ENCODE measurements at places on chromosomes 2 and 18. TPM values are rescaled to one million over a fixed set of nuclear protein-coding genes. Genes with fewer than 3 reads are reported as not detected.

DNA sequence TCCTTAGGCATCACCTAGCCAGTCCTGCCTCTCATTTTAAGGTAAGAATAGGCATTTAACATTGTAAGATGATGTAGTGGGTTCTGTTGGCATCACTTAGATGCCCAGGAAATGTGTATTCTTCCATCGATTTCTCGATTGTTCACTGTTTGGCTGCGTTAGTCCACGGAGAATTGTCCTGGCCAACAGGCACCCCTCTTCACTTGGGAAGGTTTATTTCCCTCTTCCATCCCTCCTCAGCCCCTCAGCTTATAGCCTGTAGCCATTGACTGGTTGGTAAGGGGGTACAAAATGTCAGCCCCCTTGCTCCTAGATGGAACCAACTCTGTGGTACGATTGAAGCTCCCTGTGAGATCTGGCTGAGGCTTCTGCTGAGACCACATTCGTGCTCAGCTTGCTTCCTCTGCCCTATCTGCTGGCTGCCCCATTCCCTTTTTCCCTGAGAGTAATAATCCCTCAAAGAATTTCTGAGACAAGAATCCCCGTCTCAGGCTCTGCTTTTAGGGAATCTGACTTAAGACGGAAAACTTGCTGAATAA, 43.4 kb downstream of the PLEKHA3 start:
- H3K36me3 ChIP-seq = peaks cover 31% of the 10 kb centered on the region
- no peak for DNase-seq
- H3K4me1 ChIP-seq = no peaks in the 10 kb centered on the region
- no peaks in the 10 kb centered on the region for H3K27me3 ChIP-seq

DNA sequence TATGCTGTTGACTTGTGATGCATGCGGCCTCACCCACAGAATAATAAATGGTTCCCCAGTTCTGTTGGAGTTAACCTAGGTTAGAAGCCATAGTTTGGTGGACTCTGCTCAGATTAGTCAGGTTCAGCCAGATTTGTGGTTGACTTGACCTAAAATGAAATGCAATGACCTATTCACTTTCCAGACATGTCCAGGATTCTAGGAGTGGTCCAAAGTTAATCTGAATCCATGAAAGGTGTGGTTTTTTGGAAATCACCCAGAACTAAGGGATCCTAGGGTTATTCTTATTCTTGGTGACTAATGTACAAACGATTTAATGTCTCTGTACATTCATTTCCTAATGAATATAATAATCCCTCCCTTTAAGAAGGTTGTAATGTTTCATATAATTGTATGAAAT, 88.9 kb upstream of the RBBP8 start:
- H3K4me3 ChIP-seq = no peak overlapping the region
- H3K27me3 ChIP-seq = no peaks in the 10 kb centered on the region
- no peaks in the 10 kb centered on the region for H3K36me3 ChIP-seq
- no peak for DNase-seq

DNA sequence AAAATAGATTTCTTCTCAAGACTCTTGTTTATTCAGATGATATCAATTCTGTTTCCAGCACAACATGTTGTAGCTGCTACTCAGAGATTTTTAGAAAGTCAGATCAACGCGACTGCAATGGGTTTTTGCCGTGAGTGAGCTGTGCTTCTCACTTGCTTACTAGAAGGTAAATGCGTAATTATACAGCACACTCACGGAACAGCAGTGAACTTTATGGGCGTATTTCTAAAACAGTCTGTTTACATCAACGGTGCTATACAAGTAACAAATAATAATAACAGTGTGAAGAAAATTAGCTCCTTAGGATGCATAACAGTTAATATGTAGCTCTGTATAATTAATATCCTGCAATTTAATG, 533.6 kb downstream of the RNF144A start:
- H3K36me3 ChIP-seq = no peaks in the 10 kb centered on the region
- DNase-seq = no peak
- H3K27ac ChIP-seq = no peak overlapping the region
- H3K27me3 ChIP-seq = no peaks in the 10 kb centered on the region
- peaks cover 4% of the 10 kb centered on the region for H3K4me1 ChIP-seq

DNA sequence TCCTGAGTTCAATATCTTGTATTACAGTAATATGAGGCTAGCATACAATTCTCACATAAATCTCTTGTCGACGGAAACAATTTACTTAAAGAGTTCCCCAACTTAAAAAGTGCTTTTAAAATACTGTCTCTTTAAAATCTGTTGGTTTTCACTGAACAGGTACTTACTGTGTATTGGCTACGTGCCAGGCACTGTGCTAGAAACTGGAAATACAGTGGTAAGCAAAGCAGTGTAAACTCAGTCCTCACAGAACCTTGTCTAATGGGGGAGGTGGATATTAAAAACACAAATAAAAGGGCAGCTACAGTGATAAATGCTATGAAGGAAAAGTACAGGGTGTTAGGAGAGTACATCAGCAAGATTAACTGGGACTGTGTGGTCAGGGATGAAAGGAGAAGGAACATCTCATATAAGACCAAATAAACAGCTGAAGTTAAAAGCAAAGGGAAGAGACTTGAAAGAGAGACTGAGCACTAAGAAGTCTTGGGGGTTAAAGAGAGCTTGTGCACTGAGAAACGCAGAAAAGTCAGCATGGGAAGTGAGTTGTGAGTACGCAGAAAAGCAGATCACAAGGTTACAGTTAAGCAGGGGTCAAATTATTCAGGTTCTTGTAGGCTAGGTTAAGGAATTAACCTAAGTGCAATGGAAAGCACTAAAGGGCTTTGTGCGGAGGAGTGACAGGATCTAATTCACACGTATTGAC, 52.5 kb downstream of the USP40 start:
- DNase-seq = no peak
- no peak overlapping the region for H3K4me3 ChIP-seq
- H3K4me1 ChIP-seq = no peaks in the 10 kb centered on the region
- H3K36me3 ChIP-seq = no peaks in the 10 kb centered on the region
- no peaks in the 10 kb centered on the region for H3K27me3 ChIP-seq

- H3K4me1 ChIP-seq = no peaks in the 10 kb centered on the region
- H3K27ac ChIP-seq = no peak overlapping the region
- no peak overlapping the region for H3K4me3 ChIP-seq
Observed at GRCh38 chr2:137828624-137829023, 135.6 kb upstream of the HNMT start.

DNA sequence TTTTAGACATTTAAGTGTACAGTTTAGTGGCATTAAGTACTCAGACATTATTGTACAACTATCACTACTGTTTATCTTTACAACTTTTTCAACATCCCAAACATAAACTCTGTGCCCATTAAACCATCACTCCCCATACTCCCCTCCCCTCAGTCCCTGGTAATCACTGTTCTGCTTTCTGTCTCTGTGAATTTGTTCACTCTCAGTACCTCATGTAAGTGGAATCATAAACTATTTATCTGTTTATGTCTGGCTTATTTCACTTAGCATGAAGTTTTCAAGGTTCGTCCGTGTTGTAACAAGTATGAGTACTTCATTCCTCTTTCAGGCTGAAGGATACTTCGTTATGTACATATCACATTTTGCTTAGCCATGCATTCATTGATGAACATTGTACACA, 9.8 kb upstream of the RUFY4 start:
- H3K27ac ChIP-seq = no peak overlapping the region
- H3K4me3 ChIP-seq = no peak overlapping the region
- no peaks in the 10 kb centered on the region for H3K36me3 ChIP-seq
- peaks cover 26% of the 10 kb centered on the region for H3K27me3 ChIP-seq
- H3K4me1 ChIP-seq = no peaks in the 10 kb centered on the region

DNA sequence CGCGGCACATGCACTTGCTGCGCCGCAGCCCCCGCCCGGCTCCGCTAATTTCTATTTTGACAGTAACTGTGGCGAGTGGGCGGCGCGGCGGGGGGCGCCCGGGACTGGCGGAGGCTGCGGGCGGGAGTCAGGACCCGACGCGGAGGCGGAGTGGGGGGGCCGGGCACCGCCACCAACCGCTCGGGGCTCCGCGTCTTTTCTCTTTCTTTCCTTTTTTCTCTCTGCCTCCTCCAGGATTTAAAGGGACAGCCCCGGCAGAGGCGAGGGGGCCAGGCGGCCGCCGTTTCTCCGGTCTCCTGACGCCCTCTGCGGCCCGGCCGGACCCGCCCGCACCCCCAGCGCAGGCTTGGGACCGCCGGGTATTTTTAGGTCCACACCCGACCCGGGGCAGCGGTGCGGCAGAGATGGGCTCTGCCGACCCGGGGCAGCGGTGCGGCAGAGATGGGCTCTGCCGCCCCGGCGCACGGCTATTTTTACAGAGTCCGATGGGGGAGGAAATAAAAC, 460 bp upstream of the ZBTB7C start:
- DNase-seq = peak; percentile 70
- no peak overlapping the region for H3K27ac ChIP-seq
- H3K27me3 ChIP-seq = peaks cover 40% of the 10 kb centered on the region
- no peaks in the 10 kb centered on the region for H3K36me3 ChIP-seq
- peaks cover 11% of the 10 kb centered on the region for H3K4me1 ChIP-seq

The GPR45 gene
- total RNA-seq = not detected

GRCh38 chr2:173353556-173353955, 1.1 kb upstream of the CDCA7 start:
- no peaks in the 10 kb centered on the region for H3K27me3 ChIP-seq
- H3K36me3 ChIP-seq = no peaks in the 10 kb centered on the region
- peaks cover 11% of the 10 kb centered on the region for H3K4me1 ChIP-seq

- DNase-seq = no peak
- H3K4me3 ChIP-seq = no peak overlapping the region
- no peak overlapping the region for H3K27ac ChIP-seq
- H3K4me1 ChIP-seq = no peaks in the 10 kb centered on the region
- no peaks in the 10 kb centered on the region for H3K36me3 ChIP-seq
- no peaks in the 10 kb centered on the region for H3K27me3 ChIP-seq
Observed at GRCh38 chr2:215171796-215172195, 33.4 kb upstream of the ABCA12 start.

DNA sequence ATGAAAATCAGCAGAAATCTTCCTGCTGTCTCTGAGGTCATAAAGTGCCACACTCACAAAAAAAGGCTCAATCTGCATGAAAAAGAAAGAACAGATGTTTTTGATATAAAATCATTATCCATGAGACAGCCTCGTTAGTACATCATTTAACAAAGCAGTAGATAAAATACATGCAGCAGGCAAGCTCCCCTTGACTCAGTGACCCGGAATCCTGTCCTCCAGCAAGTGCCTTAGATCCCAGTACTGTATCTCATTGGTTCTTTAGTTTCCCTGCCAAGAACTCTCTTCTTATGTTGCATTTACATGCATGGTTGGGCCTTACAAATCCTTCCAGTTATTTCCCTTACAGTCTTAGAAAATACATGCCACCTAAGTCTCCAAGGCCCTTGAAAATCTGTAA, 148.9 kb upstream of the CCDC195 start:
- no peak for DNase-seq
- H3K27me3 ChIP-seq = no peaks in the 10 kb centered on the region
- no peak overlapping the region for H3K4me3 ChIP-seq
- H3K36me3 ChIP-seq = no peaks in the 10 kb centered on the region
- H3K27ac ChIP-seq = no peak overlapping the region

The GKN2 gene
- not detected for total RNA-seq

- no peaks in the 10 kb centered on the region for H3K36me3 ChIP-seq
- H3K4me3 ChIP-seq = no peak overlapping the region
- peaks cover 13% of the 10 kb centered on the region for H3K4me1 ChIP-seq
Observed at GRCh38 chr2:39114771-39115170, 6.1 kb downstream of the SOS1 start.

DNA sequence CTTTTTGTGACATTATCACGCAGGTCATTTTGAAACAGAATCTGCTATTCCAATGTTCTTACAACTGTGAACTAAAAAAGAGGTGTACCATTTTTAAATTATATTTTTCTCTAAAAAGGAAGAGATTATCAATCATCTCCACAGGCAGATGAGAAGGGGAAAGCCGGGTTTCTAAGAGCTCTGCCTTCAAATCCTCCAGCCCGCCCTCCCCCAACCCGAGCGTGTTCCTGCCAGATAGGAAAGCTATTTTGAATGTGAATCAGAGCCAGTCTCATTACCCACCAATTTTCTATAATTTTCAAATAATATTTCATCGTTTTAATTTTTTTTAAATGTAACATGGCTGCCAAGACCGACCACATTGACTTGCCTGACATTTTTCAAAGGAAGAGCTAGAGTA, 65.9 kb downstream of the KCNF1 start:
- DNase-seq = peak; percentile 35
- H3K4me3 ChIP-seq = no peak overlapping the region
- peak overlapping the region; percentile 3 for H3K27ac ChIP-seq
- no peaks in the 10 kb centered on the region for H3K36me3 ChIP-seq
- H3K27me3 ChIP-seq = no peaks in the 10 kb centered on the region
- H3K4me1 ChIP-seq = peaks cover 41% of the 10 kb centered on the region

- H3K27ac ChIP-seq = no peak overlapping the region
- H3K4me1 ChIP-seq = no peaks in the 10 kb centered on the region
- H3K36me3 ChIP-seq = no peaks in the 10 kb centered on the region
- no peak for DNase-seq
- H3K4me3 ChIP-seq = no peak overlapping the region
- no peaks in the 10 kb centered on the region for H3K27me3 ChIP-seq
Observed at GRCh38 chr2:119731983-119732382, 27.7 kb upstream of the PTPN4 start.

The MCFD2 gene
- total RNA-seq = 123 TPM

DNA sequence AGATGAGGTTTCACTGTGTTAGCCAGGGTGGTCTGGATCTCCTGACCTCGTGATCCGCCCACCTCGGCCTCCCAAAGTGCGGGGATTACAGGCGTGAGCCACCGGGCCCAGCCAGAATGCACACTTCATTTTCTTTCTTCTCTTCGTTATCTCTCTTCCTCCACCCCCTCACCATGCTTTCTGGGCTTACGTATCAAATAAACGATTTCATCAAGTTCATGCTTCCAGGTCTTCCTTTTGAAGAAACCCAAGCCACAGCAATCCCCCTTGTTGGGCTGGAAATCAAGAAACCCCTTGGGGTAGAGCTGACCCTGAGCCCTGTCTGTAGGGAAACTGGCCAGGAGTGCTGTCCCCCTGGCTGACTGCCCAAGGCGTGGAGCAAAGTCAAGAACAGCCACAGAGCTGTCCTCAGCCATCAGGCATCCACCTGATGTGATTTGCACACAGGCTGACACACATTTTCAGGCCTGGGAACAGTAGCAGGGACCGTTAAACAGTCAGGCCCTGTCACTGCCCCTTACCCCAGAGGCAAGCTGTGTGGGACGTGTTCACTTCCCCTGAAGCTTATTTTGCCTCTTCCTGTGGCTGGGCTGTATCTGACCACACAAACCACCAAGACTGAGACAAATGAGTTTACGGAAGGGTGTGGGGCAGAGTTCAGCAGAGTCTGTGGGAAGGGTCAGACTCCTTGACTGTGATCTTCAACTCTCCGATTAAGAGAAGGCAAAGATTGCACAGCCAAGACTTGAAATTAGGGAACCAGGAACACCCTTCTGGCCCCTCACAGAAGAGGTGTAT, 15.1 kb upstream of the NMUR1 start:
- peak overlapping the region; percentile 62 for H3K27ac ChIP-seq
- H3K36me3 ChIP-seq = no peaks in the 10 kb centered on the region
- H3K27me3 ChIP-seq = no peaks in the 10 kb centered on the region
- DNase-seq = peak; percentile 90
- no peaks in the 10 kb centered on the region for H3K4me1 ChIP-seq
- no peak overlapping the region for H3K4me3 ChIP-seq

DNA sequence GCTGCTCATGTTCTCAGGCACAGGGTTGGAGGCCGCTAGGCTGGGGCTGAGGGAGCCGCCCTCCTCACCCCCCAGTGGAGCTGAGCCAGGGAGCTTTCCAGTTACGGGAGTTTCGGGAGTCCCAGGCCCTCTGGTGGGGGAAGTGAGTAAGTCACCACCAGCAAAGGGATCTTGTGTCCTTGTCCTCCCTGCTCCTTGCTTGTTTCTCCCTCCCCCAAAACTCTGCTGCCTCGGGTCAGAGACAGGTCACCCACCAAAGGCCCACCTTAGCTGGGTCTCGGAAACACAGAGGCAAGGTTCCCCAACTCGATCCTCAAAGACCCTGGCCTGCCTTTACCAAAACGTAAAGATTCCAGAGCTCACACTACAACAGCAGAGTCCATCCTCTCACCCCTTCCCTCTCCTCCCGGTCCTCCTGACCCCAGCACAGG, 60.5 kb upstream of the POMC start:
- peak; percentile 87 for DNase-seq
- peaks cover 7% of the 10 kb centered on the region for H3K36me3 ChIP-seq
- no peaks in the 10 kb centered on the region for H3K27me3 ChIP-seq

All from cardiac muscle cell (in vitro differentiated cells and primary cell).